ENCODE measurements at places on chromosomes 16 and 17.

DNA sequence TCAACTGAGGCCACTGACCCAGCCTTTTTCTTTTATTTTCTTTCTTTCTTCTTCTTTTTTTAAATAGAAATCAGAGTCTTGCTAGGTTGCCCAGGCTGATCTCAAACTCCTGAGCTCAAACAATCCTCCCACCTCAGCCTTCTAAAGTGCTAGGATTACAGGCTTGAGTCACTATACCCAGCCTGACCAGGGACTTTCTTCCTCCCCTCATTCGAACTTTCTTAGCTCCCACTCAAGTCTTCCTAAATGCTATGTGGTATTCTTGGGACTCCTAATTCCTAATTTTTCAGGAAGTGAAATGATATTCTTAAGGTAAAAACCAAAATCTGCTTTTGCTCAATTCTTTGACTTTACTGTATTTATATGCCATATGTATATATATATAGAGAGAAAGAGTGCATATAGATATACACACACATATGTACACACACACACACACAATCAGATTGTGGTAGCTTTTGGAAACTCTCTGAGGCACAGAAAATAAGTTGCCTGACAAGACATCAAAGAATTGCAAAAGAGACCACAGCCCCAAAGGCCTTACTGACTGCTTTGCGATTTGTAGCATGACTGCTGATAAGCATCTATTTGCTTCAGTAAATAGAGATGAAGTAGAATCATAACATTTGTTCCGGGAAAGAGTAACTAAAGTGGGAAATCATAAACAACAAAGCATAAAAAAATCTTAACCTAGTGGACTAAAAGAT is 9.5 kb upstream of the AMZ2 start:
- DNase-seq: peak; percentile 16

GRCh38 chr17:32755045-32755805 is 121.7 kb downstream of the MYO1D start:
- DNase-seq: no peak

DNA sequence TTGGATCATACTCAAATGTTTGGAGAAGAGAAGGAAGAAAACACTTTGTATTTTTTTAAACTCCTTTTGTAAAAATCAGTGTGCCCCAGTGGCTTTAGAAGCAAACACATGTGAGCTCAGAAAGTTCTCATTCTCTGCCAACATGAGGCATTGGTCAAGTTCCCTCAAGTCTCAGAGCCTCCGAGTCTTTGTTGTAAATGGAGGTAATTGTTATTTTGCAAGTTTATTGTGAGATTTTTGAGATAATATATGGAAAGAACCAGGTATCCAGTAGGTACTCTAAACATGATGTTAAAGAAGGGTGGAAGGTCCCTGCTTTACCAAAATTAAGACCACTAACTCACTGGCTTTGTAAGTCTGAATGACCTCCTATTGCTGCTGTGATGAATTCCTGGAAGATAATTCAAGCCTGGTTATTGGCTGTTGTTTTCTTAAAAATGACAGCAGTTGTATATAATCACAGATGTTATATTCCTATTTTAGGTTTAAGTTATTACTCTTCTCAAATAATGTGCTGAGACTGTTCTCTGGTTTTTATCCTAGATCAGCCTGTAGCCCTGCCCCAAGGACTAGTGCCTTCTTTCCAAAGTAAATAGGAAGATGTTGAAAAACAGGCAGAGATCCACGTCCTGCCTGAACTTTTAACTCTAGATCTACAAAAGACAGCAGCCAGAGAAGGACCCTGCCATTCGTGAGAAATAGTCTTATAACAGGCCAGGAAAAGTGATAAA is 2.4 kb downstream of the HLF start:
- DNase-seq: no peak

DNA sequence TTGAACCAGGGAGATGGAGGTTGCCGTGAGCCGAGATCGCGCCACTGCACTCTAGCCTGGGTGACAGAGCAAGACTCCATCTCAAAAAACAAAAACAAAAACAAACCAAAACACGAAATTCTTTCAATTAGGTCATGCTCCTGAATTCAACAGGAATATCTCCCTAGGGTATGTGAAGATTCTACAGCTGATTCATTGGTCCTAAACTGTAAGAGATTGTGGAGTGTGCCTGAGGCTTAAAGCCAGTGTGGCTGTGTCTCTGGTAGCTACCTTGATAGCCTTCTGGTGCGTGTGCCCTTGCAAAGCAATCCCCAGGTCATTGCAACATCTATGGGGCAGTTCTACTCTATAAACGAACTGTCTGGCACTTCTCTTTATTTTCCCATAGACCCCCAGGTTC is 48.4 kb downstream of the USP43 start:
- no peak for DNase-seq

DNA sequence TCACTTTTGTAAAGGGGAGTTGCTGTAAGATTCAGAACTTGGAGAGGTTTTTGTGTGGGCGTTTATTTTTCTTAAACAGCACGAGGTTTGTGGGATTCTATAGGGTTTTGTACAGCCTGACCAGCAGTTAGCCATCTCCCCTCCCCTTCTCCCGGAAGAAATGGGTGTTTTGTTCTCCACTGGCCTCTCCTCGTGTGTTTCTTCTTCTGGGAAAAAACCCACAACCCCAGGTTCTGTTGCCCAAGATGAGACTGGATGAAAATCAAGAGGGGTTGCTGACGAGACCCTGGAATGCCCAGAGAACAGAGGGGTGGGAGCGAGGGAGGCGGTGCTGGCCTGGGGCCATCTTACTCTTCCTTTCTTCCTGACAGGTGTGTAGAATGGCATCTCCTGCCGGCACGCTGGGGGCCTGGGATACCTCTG is 186.1 kb downstream of the MSI2 start:
- DNase-seq: no peak

GRCh38 chr17:14330492-14330962 is 29.6 kb downstream of the HS3ST3B1 start:
- DNase-seq: no peak

- DNase-seq: no peak
Observed at GRCh38 chr17:48791128-48792032, 25.6 kb downstream of the TTLL6 start.

DNA sequence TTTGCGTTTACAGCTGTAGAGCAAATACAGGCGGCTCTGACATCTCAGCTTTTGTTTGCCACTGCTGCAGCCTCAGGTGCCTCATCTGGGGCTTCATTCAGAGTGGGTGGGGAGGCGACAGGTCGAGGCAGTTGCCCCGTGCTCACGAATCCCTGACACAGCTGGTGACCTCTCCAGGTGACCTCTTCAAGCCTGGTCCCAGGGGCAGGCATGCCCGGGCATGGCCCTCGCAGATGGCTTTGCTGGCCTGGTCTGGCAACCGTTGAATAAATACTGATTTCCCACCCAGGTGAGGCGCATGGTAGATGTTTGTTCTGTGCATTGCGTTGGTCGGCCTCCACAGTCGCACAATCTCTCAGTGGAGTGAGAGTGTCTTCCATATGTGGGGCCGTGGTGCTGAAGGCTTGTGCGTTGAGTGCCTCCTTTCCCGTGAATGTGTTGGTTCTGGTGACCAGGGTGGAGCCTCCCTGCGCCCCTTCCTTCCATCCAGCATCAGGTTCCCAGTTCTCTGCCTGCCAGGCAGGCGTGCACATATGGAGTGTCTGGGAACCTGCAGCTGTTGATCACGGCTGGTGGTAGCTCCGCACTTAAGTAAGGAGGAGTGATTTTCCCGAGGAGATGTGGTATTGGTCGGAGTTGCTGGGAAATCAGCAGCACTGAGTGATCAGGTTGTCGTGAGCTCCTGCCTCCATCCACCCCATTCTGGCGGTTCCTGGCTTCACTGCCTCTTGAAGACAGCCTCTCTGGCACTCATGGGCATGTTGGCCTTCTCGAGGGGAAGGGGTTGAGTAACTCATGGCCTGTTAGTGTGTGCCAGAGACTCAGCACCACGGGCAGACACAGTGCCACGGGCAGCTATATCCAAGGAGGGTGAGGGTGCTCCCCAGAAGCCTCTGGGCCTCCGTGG is 149.7 kb downstream of the RPTOR start:
- no peak for DNase-seq

DNA sequence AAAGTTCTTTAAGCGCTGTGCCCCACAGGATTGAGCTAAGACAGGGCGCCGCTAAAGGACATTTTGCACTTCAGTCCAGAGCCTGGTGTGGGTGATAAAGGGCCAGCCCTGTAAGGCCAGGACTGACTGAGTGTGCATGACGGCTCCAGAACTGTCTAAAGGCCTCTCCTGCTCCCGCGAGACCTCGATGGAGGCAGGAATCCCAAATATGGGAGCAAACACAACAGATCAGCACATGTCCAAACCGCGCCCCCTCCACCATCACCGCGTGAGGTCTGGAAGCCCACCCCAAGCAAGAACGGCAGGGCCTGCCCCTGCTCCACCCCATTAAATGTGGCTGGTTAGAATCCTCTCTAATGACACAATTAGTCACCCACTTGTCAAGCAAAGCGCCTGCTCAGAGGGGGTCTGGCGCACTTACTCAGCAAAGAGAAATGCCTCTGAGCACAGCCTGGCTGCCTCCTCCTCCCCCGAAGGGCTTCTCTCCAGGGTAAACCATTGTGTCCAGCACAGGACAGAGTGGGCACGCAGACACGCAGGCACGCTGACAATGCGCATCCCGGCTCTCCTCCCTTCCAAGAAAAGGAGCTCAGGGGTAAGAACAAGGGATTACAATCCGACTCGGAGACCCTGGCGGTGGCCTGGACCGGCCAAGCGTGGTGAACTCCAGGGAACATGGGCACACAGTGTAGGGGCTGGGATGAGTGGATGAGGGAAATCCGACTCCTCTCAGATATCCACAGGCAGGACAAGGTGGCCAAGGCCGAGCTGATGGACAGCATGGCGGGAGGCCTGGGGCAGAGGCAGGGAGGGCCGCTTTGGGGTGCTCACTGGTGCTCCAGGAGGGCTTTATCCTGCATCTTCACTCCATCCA is 1.5 kb downstream of the MXRA7 start:
- DNase-seq: no peak

DNA sequence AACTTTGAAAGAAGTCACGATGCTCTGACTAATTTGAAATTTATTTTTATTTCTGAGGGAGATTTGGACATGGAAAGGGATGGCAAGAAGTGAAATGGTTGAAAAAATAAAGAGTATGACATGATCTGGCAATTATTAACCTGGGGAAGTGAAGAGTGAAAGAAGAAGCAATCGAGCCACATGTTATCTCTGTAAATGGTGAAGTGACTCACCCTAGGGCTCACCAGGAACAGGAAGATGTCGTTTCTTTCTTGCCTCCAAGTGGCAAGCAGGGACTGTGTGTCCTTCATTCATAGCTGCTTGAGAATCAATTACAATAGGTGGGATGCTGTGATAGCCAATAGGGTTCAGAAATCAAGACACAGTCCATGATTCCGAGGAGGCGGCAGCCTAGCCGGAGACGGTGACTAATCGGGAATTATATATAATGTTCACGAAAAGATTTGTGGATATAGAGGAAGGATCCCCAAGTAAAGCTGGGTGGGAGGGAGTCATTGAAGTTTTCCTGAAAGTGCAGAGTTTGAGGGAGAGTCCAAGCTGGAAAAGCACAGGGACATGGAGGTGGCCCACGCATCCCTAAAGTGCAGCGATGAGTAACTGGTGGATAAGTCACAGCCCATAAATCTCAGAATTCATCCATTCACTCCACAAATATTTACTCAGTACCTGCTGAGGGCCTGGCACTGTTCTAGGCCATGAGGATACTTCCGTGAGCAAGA is 18.2 kb upstream of the KRT20 start:
- no peak for DNase-seq

Data from CD8-positive, alpha-beta T cell (primary cell).